Lower lobe of right lung (tissue), 2 donors: ENCODE measurements at places on chromosomes 1 and 21. TPM values are rescaled to one million over a fixed set of nuclear protein-coding genes. Genes with fewer than 3 reads are reported as not detected.

GRCh38 chr1:160624464-160624863 lies 22.4 kb downstream of the SLAMF1 start:
- no peak overlapping the region for H3K4me3 ChIP-seq
- H3K36me3 ChIP-seq: no peaks in the 10 kb centered on the region
- peaks cover 11% of the 10 kb centered on the region for H3K4me1 ChIP-seq
- DNase-seq: no peak
- no peak overlapping the region for H3K27ac ChIP-seq

GRCh38 chr1:25760871-25761270 lies 39.1 kb upstream of the SELENON start:
- no peak overlapping the region for H3K27ac ChIP-seq
- H3K4me1 ChIP-seq: peaks cover 5% of the 10 kb centered on the region
- no peak overlapping the region for H3K4me3 ChIP-seq
- H3K27me3 ChIP-seq: no peaks in the 10 kb centered on the region

- H3K4me1 ChIP-seq: no peaks in the 10 kb centered on the region
- no peaks in the 10 kb centered on the region for H3K36me3 ChIP-seq
- no peak overlapping the region for H3K4me3 ChIP-seq
- DNase-seq: no peak
- no peak overlapping the region for H3K27ac ChIP-seq
Measured at GRCh38 chr1:57623039-57623790, 199.4 kb upstream of the DAB1 start.

- H3K4me1 ChIP-seq: no peaks in the 10 kb centered on the region
- H3K36me3 ChIP-seq: no peaks in the 10 kb centered on the region
- H3K4me3 ChIP-seq: no peak overlapping the region
- DNase-seq: no peak
- H3K27ac ChIP-seq: no peak overlapping the region
Measured at GRCh38 chr21:24096651-24097050, 1510.6 kb downstream of the MRPL39 start.

BSND gene
- total RNA-seq: not detected

LPAR3 gene
- total RNA-seq: 5.7 TPM

GUCA2B gene
- not detected for total RNA-seq

C1orf115 gene
- total RNA-seq: 26.3 TPM

BGLAP gene
- 4.8 TPM for total RNA-seq

DNA sequence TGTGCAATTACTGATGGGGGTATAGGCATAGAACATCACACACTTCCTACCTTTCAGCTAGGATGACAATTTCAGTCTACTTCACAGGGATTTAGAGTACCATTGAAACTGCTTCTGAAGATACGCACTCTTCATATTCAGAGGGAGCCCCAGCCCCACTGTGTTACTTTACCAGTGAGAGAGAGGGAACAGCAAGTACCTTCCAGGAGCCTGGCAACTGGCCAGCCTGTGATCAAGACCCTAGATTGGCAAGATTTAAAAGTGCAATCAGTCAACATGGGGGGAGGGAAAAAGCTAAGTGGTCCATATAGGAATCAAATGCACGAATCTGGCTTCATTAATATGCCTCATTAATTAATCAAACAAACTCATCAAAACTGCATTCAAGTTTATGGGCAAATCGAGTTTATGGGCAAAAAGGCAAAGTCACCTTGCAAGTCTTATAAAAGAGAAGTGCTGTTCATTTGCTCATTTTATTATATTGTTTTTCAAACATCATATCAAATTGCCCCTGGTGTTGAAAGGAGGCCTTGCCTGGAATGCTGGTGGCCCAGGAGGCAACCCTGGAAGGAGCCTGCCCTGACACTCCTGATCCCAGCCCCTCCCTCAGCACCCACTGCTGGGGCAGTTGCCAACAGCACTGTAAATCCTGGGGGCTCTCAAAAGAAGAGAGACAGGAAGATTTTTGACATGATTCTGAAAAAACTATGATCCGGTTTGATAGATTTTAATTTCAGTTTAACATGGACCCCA lies 184.9 kb upstream of the DPT start:
- H3K27me3 ChIP-seq: no peaks in the 10 kb centered on the region
- no peak for DNase-seq
- no peak overlapping the region for H3K4me3 ChIP-seq
- no peak overlapping the region for H3K27ac ChIP-seq
- H3K36me3 ChIP-seq: no peaks in the 10 kb centered on the region

DNA sequence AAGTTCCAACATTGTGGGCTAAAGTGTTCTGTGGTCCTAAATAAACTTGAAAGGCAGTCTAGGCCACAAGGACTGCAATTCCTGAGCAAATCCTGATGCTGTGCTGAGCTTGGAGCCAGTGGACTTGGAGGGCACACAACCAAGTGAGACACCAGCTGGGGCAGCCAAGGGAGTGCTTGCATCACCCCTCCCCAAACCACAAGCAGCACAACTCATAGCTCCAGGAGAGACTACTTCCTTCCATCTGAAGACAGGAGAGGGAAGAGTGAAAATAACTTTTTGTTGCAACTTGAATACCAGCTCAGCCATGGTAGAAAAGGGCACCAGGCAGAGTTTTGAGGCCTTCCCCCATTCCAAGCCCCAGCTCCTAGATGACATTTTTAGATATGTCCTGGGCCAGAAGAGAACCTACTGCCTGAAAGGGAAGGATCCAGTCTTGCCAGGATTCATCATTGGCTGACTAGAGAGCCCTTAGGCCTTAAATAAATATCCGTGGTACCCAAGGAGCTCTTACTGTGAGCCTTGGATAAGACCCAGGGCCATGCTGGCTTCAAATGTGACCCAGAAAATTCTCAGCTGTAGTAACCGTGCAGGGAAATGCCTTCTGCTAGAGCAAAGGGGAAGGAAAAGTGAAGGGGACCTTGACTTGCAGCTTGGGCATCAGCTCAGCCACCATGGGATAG lies 35.4 kb upstream of the LRRC8B start:
- no peak for DNase-seq
- H3K4me1 ChIP-seq: peaks cover 6% of the 10 kb centered on the region
- H3K27ac ChIP-seq: no peak overlapping the region
- no peak overlapping the region for H3K4me3 ChIP-seq
- no peaks in the 10 kb centered on the region for H3K36me3 ChIP-seq

GRCh38 chr1:84693785-84694184 lies 3.5 kb upstream of the SSX2IP start:
- no peaks in the 10 kb centered on the region for H3K27me3 ChIP-seq
- no peaks in the 10 kb centered on the region for H3K36me3 ChIP-seq
- no peak overlapping the region for H3K27ac ChIP-seq
- H3K4me3 ChIP-seq: no peak overlapping the region
- no peak for DNase-seq

- no peak overlapping the region for H3K4me3 ChIP-seq
- no peaks in the 10 kb centered on the region for H3K4me1 ChIP-seq
- no peak for DNase-seq
Measured at GRCh38 chr1:221487781-221488524, 253.9 kb downstream of the DUSP10 start.

GRCh38 chr1:235133086-235133485 lies 4.4 kb upstream of the TOMM20 start:
- no peak overlapping the region for H3K4me3 ChIP-seq
- H3K27ac ChIP-seq: no peak overlapping the region
- no peak for DNase-seq
- H3K27me3 ChIP-seq: no peaks in the 10 kb centered on the region

- no peak overlapping the region for H3K27ac ChIP-seq
- H3K27me3 ChIP-seq: no peaks in the 10 kb centered on the region
- H3K36me3 ChIP-seq: no peaks in the 10 kb centered on the region
Measured at GRCh38 chr1:28965271-28965870, 51.0 kb downstream of the EPB41 start.

GRCh38 chr1:110888049-110888448 lies 15.1 kb downstream of the CD53 start:
- DNase-seq: no peak
- peaks cover 6% of the 10 kb centered on the region for H3K4me1 ChIP-seq
- H3K27me3 ChIP-seq: no peaks in the 10 kb centered on the region
- peaks cover 15% of the 10 kb centered on the region for H3K36me3 ChIP-seq

DNA sequence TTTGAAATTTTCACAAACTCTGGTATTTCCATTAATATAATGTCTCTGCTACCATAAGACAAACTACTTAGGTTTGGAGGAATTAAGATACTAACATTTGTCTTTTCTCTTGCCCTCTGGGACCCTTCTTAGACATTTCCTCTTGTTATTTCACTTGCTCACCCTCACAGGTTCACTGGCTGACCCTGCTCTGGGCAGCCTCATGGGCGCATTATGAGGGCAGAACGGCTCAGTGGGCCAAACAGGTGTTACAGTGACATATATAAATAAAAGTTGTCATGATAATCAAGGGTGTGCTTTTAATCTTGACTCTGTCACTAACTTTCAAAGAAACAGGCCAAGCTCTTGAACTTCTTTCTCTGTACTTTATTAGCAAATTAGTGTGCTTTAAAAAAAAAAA lies 46.5 kb downstream of the ZNHIT6 start:
- no peaks in the 10 kb centered on the region for H3K4me1 ChIP-seq
- peak; percentile 26 for DNase-seq
- H3K4me3 ChIP-seq: no peak overlapping the region

C1QB gene
- total RNA-seq: 1,524 TPM
